Caco-2 (cell line): ENCODE measurements at places on chromosomes 4 and X.
A peak's percentile ranks its signal among the peaks of the same experiment; 100 is the strongest.

GRCh38 chrX:150768580-150769190 lies 75.5 kb downstream of the MTMR1 start:
- no peak for DNase-seq

DNA sequence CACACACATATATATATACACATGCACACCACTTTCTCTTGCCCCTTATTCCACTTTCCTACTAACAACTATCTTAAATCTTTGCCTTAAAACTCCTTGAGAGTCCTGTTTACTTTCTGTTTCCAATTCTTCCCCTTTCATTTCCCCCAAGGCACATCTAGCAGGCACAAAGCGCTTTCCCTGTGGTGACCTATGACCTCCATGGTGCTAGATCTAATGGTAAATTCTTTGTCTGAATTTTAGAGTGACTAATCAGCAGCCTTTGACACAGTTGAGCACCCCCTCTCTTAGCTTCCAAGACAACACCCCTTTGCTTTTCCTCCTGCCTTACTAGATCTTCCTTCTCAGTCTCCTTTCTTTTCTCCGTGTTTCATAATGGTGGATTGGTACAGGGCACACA lies 236.4 kb upstream of the TTC29 start:
- DNase-seq, result no peak

GRCh38 chr4:78688366-78688765 lies 87.8 kb upstream of the BMP2K start:
- DNase-seq, result no peak

DNA sequence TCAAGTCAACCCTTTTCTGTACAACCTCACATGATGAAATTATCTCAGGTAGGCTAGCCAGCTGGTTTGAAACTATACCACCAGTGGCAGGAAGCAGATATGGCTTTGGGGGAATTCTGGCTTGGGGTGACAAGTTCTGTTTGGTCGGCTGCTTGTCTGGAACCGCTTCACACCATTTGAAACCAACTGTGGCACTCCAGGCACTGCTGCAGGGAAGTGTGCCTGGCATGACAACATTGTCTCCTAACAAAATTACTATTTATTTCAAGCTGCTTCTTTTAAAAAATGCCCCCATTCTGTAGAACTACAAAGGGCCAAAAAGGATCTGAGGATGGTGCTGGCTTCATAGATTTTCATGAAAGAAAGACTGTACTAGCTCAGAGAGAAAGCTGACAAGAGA lies 37.1 kb upstream of the GPM6B start:
- DNase-seq, result no peak

- no peak for DNase-seq
These were observed 17.0 kb upstream of the WWC2 start for GRCh38 chr4:183082053-183082452.

DNA sequence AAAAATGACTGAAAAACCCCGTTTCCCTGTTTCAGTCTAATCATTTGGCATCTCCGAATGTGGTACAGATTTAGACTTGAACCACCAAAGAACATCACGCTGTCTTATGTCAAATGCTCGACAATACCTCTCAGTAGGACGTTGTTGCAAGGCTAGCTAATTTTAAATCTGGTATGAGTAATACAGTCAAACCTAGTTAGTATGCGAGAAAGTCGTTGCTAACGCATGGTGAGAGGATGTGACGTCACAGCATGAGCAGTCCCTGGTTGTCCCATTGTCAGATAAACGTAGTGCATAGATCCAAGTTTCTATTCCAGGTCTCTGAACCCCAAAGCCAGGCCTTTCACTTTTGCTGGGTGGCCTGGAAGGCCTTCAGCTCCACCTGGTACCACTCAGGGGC lies 44.7 kb downstream of the SETD7 start:
- DNase-seq, result no peak

GRCh38 chr4:102620697-102621497 lies 119.7 kb downstream of the NFKB1 start:
- DNase-seq, result peak; percentile 74

- DNase-seq, result no peak
These were observed 44.1 kb upstream of the TLR3 start for GRCh38 chr4:186024637-186025407.

DNA sequence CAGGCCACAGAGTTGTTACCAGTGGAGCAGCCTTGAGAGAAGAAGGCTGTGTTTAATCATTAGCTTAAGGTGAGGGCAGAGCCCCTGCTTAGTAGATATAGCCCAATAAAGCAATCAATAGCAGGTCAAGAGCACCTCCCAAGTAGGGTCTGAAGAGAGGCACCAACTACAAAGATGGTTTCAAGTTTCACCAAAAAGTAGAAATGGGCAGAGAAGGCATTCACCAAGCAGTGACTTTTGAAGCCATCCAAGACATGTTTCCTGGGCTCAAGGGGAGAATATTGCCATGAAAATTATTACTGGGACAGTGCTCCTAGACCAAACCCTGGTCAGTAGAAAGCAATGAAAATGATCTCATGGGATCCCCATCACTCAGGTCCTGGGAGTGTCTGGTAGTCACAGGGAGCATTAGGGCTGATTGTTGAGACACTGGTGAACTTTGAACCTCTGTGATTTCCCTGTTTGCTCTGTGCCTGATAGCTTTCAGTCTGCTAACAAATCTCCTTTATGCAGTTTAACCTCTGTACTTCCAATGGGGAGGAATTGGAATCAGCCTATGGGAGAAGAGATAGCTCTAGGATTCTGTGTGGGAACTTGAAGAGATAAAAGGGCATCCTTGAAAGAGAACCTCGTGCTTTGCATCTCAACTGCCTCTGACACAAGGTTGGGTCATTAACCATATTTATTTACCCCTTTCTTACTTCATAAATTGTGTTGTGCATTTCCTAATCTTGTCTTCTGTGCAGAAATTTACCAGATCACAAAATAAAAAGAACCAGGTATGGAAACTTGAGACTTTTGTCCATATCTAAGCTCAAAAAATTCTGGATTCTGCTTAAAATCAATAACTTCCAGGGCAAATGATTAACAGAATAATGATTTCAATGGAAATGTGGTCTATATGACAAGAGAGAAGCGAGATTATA lies 9.3 kb upstream of the OTC start:
- peak; percentile 69 for DNase-seq

DNA sequence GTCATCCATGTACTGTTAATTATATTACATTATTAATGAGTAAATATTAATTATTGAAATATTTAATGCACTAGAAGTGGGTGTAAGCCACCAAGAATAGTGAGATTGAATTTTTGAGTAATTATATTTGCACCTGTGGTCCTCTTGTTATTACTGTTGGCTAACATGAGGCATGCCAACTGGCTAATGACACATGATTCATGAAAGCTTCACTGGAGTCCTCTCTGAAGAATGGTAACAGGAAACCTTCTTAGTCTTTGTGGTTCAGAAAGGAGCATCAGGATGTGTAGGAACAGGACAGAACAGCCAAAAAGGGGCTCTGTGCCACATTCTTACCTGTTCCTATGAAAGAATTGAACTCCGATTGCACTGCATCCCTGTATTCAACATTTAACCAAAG lies 65.2 kb downstream of the SLC4A4 start:
- DNase-seq, result no peak

DNA sequence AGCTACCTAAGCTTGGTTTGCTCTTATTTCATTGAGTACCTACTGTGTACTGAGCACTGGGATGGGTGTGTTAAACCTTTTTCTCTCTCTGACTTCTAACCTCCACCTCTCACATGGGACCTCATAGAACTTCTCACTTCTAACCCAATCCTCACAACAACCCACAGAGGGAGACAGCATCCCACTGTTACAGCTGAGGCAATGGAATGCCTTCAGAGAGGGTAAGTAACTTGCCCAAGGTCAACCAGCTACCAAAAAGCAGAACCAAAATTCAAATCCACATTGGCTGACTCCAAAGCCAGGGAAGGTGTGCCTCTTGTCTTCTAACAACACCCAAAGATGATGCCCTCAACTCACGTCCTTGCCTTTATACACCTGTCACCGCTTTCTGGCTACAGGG lies 5.4 kb downstream of the SEL1L3 start:
- DNase-seq, result no peak

DNA sequence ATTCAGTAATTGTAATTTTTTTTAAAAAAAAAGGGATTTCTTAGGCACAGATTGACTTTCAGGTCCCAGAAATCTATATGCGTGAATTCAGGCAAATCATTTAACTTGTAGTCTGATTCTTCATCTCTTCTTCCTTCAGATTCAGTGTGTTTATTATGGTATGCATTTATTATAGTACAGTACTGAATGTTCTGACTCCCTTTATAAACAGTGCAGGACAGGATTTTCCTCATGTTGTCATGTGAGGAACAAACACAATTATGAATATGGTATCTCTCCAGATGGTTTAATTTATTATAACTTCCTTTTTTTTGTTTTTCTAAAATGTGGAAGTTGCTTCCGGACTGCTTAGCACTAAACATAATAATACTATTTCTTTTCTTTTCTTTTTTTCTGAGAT lies 54.2 kb downstream of the RPS3A start:
- no peak for DNase-seq

GRCh38 chr4:154618708-154619315 lies 6.4 kb upstream of the FGG start:
- DNase-seq, result peak; percentile 78

GRCh38 chr4:143711543-143712154 lies 11.2 kb upstream of the FREM3 start:
- no peak for DNase-seq

DNA sequence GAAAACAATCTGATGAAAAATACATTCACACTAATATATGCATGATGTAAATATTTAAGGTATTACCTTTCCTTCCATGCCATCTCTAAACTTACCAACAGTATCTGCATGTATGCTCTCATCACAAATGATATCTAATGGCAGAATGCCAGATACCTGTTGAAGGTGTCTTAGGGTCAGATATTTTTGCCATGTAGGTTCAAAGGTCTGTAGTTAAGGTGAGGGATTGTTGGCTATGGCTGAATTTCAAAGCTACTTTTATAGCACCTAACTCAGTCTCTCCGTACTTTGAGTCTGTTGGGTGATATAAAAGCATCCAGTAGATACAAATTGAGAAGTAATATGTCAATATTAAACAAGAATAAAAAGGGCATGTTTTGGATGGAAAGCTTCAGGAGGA lies 19.8 kb upstream of the ANTXR2 start:
- DNase-seq, result no peak

DNA sequence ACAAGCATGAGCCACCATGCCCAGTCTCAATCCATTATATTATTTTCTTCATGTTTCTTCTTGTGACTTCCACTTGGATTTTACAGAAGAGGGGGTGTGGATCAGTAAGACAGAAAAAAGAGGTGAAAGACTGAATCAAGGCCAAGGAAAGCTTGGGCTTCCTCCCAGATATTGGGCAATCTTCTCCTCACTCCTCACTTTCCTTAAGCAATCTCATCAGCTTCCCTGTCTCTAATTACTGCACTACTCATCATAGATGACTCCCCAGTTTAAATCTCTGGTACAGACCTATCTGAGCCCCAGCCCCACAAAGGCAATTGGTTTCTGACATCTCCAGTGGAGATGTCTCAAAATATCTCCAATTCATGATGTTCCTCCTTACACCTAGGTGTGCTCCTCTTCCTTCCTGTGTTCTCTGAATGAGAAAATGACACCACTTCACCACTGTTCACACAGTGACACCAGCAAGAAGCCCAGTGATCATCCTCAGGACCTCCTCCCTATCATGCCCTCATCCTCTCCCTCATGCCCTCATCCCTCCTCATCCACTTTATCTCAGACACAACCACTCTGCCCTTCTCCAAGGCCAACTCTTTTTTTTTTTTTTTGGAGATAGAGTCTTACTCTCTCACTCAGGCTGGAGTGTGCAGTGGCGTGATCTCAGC lies 44.8 kb upstream of the HERC6 start:
- DNase-seq, result no peak

DNA sequence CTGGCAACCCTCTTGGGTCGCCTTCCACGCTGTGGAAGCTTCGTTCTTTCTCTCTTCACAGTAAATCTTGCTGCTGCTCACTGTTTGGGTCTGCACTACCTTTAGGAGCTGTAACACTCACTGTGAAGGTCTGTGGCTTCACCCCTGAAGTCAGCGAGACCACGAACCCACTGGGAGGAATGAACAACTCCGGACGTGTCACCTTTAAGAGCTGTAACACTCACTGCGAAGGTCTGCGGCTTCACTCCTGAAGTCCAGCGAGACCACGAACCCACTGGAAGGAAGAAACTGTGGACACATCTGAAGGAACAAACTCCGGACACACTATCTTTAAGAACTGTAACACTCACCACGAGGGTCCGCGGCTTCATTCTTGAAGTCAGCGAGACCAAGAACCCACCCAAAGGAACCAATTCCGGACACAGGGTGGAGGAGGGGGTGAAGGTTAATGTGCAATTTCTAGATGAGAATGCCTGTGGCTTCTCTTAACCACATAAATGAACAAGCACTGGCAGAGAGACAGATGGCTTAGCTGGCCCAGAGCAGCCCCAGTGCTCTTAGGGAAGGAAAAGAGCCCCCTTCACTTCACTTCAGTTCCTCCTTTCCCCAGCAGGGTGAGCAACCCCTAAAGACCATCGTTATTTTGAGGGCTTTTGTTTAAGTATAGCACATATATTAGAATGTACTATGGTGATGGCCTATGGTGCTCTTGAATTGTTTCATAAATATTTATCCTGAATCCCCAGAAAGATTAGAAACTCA lies 73.0 kb downstream of the LUZP4 start:
- DNase-seq, result no peak

DNA sequence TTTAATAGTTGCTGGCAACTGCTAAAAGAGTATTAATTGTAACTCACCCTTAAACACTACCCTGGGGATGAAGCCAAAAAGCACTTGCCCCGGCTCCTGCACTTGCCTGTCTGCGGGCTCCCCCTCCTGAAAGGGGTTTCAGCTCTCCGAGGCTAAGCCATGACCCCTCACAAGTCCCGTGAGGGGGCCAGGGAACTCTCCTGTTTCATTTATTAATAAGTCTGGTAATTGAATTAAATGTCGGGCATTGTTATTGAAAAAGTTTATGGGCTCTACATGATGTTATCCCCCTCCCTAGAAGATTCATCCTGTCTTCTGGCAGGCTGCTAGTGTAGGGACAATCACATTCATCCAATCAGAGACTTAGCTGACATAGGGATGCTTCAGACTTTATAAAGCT lies 23.3 kb downstream of the GSPT2 start:
- DNase-seq, result no peak

- DNase-seq, result no peak
These were observed 12.3 kb upstream of the DTHD1 start for GRCh38 chr4:36269101-36269500.

DNA sequence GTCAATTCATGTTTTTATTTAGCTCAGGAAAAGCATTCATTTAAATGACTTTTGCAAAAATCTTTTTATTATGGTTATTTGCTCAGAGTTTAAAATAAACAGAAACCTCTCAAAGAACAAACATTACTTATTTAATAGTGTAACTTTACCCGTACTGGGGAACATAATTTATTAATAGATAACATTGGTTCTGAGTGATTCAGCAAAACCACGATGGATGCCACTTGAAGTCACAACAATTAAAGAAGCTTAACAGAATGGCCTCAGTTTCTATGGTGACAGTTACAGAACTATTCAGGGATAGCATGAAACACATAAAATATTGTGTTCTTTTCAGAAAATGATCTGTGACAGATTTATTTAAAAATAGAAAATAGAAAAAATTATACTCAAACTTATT lies 368.7 kb downstream of the CCSER1 start:
- DNase-seq, result no peak

GRCh38 chr4:187276736-187277408 lies 553.2 kb upstream of the FAT1 start:
- no peak for DNase-seq

- DNase-seq, result no peak
These were observed 5.2 kb downstream of the APLN start for GRCh38 chrX:129649268-129650182.
